ENCODE measurements at places on chromosomes 1 and 21.

DNA sequence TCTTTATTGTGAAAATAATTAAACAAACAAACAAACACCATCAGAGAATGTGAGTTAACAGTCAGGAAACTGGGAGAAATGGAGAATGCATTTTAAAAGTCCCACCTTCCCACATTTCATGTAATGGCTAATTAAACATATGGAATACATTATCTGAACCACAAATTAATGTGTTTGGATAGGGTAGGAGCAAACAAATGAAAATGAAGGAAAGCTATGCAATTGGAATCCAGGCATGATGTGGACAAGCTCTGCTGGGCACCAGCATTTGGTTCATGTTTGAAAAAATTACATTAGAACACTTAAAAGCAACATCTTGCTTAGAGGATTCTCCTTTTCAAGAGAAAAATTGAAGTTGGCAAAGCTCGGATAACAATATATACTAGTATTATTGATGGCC is 628.1 kb downstream of the LMO4 start:
- no peak for DNase-seq

- DNase-seq = no peak
These were observed 148.0 kb downstream of the ROR1 start for GRCh38 chr1:63921802-63922201.

- DNase-seq = peak; percentile 23
These were observed 22.0 kb downstream of the RLF start for GRCh38 chr1:40183055-40183710.

DNA sequence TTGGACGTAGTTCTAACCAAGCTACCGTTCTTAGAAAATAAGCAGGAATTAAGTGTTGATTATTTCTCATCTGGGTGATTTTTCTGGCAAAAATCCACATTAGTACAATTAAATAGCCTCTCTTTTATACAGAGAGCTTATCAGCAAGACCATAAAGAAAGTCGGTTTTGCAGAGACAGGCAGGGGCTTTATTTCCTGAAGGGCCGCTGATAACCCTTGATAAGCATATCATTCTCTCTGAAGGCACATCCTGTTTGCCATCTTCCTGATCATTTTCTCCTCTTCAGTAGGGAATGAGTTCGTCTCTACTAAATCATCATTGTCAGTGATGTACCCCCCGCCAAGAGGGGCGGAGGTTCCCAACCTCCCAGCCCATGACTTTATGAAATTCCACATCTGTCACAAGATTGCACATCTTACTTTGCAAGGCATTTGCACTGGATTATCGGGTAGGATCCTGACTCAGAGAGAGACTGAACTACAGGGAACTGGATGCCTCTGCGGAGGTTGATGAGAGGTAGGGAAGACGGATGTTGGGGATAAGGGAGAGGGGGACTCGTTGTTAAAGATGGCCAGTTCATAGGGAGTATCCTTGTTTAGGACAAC is 115.7 kb downstream of the KCNJ6 start:
- no peak for DNase-seq

DNA sequence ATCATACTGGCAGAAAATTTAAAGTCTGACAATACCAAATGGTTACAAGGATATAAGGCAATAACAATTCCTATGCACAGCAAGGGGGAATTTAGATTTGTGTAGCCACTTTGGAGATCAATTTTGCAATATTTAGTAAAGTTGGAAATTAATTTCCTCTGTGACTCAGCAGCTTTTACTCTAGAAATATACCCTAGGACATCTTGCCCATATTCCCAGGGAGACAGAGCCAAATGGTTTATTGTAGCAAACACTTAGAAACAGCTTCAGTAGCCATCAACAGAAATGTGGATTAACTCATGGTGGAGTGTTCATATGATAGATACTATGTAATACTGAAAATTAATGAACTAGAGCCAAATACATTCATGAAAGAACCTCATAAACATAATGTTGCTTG is 104.6 kb downstream of the BACH1 start:
- DNase-seq = no peak

GRCh38 chr1:44802306-44803061 is 2.3 kb downstream of the PLK3 start:
- no peak for DNase-seq

GRCh38 chr1:85240643-85241042 is 18.8 kb downstream of the C1orf52 start:
- DNase-seq = no peak

DNA sequence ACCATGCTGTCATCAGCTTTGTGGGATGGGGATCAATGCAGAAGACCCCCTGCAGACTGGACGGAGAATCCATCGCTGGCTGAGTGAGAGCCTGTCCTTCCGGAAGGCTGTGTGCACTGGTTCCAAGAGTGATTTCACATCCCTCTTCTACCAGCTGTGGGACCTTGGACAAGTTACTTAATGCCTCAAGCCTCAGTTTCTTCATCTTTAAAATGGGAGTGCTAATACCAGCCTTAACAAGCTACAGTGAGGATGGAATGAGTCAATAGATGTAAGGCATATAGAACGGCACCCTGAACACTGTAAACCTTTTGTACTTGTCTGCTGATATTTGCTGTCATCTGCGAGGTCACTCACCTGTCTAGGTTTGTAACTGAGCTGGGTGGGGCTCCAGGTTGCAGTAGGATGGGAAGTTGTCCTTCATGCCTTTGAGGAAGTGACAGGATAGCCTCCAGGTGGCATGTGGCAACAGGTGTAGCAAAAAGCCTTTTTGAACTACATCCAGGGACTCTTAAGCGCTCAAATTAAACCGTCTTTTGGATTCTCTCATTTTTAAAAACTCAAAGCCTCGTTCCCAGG is 27.5 kb downstream of the TMEM51 start:
- DNase-seq = no peak

DNA sequence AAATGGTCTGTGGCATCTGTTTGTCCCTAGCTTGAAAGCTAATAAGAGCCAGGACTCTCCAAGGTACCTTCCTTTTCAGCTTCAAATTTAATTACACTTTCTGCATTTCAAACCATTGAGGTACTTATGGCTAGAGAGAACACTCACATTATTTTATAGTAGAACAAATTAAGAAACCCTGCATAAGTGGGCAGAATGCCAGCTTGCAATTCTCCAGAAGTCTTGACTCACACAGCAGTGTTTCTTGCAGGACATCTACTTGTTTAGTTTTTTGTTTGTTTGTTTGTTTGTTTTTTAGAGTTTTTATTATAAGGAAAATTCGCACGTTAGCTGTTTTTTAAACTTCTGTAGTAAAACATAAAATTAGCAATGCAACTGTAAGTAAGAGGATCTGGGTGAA is 397.2 kb downstream of the NEGR1 start:
- no peak for DNase-seq

- peak; percentile 34 for DNase-seq
These were observed 1.5 kb downstream of the ZNF684 start for GRCh38 chr1:40532844-40533424.

DNA sequence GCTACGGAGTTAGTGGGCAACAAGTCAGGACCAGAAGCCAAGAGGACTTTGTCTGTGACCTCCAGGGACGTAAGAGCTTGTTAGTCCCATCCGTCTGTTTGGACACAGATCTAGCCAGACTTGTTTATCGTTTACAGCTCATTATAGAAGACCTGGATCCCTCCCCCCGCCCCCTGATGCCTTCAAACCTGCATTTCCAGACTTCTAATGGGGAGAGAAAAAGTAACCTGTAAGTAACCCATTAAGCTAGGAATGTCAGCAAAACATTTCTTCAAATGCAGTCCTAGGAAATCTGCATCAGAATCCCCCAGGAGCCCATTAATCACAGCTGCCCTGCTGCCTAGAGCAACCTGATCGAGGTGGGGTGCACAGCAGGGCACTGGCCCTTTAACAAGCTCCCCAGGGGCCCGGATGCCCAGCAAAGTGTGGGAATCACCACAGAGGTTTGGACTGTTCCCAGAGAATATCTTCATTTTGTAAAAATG is 1.4 kb upstream of the MAD2L2 start:
- no peak for DNase-seq

DNA sequence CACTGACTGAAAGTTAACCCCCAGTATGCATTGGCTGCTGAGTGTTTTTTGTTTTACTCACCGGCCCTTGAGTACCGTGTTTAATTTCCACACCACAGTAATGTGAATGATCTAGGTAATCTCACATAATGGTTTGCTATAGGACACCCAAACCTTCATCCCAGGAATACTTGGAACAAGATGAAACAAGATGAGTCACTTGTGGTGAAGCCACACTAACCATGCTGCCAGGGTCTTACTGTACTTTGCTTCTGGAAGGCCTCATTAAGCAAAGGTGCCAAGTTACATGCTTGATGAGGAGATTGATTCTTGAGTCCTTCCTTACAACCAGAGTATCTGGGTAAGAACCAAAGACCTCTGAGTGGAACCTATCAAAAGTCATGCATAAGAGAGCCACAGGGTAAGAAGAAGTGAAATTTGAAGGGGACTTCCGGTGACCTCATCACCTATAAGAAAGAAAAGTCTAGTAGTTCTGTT is 163.3 kb downstream of the NRIP1 start:
- peak; percentile 64 for DNase-seq

DNA sequence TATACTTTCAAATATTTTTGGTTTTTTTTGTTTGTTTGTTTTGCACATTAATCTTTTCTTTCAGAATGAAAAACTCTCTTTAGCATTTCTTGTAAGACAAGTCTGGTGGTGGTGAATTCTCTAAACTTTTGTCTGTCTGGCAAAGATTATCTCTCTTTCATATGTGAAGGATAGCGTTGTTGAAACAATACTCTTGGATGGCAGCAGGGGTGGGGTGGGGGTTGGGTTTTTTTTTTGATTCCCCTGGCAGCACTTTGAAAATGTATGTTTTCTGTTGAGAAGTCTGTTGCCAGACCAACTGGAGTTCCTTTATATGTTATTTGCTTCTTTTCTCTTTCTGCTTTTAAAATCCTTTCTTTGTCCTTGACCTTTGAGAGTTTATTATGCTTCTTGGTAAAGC is 160.2 kb downstream of the VAV3 start:
- no peak for DNase-seq

GRCh38 chr1:243621973-243622372 is 228.1 kb downstream of the AKT3 start:
- DNase-seq = no peak

DNA sequence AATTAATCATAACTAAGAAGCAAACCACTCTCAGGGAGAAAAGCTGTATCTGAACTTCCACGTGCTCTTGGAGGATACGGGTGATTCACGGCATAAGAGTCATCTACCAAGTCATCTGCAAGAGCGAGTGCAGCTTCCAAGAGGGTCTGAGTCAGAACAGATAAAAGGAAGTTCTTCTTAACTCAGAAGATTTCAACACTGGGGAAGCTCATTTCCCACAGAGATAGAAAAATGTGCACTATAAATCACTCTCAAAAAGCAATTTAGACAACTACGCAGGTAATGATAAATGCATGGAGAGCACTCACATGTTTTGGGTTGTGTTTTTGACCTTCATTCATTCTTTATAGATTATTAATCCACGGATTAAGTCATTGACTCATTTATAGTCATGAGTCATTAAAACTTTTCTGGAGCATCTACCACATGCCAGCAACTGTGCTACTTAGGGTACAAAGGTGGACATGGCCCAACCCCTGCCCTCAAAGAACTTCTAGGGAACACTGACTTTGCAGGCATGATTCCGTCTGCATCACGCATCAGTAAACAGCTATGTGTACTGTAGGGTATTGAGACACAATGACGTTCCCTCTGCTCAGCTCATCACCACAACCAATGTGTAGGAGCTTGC is 20.8 kb downstream of the KCNJ15 start:
- DNase-seq = no peak

GRCh38 chr1:85289848-85290335 is 13.5 kb upstream of the BCL10 start:
- DNase-seq = no peak

DNA sequence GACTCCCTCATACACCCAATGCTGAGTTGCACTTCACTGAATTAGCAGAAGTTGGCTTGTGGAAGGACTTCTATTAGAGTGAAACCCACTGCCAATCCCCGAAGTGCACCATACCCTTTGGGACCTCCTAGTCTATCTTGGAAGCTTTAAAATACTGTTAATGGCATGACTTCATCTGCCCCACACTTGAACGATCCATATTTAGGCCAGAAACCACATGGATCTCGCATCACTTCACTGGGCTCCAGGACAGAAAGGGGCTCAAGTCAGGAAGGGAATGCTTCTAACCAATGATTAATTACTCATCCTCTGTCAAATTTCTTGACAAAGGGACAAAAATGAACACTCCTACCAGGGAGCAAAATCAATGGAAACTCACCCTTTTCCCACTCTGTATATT is 69.1 kb downstream of the BCAR3 start:
- DNase-seq = no peak

GRCh38 chr1:117846674-117847425 is 82.6 kb downstream of the GDAP2 start:
- DNase-seq = no peak

GRCh38 chr21:15222707-15223106 is 157.9 kb upstream of the NRIP1 start:
- DNase-seq = no peak

GRCh38 chr1:179973198-179974110 is 18.8 kb downstream of the CEP350 start:
- no peak for DNase-seq

DNA sequence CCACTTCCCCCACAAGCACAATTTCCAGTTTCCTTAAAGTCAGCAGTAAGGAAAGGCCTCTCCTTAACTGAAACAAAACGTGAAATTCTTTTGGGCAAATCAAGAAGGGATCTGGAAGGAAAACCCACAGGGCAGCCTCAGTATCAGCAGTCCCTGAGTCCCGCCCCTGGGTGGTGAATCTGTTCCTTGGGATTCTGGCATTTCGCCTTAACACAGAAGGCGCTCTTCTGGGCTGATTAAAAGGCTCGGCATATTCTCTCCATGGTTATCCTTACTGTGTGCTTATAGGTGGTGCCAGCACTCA is 12.2 kb upstream of the RAB4A start:
- DNase-seq = no peak

GRCh38 chr1:167669209-167670124 is 39.4 kb downstream of the RCSD1 start:
- no peak for DNase-seq

DNA sequence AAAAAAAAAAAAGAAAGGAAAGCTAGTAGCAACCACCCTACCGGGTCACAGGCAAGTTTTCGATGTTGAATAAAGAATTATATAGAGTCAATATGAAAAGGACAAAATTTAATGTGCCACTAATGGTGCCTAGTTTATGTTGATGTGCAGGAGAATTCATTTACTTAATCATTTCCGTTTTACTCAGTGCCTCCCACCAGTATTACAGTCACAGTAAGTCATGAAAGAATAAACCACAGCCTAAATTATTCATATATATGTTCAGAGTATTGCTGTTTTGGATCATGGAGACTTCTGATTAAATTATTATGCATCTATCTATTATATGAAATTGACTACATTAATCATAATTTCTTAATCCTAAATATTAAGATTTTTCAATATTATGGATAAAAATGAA is 35.3 kb downstream of the FNBP1L start:
- no peak for DNase-seq

DNA sequence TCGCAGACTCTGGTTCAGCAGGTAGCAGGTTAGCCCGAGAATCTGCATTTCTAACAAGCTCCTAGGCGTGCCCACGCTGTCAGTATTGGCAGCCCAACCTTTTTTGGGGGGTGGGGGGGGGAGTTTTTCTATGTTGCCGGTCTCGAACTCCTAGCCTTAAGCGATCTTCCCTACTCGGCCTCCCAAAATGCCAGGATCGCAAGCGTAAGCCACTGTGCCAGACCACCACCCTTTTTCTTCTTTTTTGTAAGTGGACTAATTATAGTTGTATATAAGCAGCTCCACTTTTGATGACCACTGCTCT is 480 bp upstream of the MIS18A start:
- no peak for DNase-seq

Data from naive B cell (primary cell).